Tibial nerve (tissue), 4 donors: ENCODE measurements at places on chromosomes 1 and 21.
A peak's percentile ranks its signal among the peaks of the same experiment; 100 is the strongest.

DNA sequence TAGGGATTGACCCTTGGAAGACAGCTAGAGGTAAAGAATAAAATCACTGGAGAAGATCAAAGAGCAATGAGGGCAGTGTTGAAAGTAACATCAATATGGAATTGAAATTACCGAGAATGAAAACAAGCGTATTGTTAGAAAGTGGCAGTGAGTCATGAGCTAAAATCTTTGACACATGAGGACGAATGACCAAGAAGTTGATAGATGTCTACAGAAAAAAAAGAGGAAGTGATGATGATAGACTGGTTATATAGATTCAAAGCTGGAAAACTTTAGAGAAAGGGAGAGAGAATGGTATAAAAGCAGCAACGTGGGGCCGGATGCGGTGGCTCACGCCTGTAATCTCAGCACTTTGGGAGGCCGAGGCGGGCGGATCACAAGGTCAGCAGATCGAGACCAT, 12.5 kb upstream of the DNM3 start:
- no peak for DNase-seq

DNA sequence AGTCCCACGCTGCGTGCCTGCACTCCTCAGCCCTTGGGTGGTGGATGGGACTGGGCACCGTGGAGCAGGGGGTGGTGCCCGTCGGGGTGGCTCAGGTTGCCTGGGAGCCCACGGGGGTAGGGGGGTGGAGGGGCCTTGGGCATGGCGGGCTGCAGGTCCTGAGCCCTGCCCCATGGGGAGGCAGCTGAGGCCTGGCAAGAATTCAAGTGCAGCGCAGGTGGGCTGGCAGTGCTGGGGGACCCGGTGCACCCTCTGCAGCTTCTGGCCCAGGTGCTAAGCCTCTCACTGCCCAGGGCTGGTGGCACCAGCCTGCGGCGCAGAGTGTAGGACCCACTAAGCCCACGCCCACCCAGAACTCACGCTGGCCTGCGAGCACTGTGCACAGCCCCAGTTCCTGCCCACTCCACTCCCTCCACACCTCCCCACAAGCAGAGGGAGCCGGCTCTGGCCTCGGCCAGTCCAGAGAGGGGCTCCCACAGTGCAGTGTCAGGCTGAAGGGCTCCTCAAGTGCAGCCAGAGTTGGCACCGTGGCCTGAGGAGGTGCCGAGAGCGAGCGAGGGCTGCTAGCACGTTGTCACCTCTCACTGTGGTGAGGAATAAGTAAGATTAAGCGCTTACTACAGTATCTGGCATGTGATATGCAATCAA, 12.8 kb downstream of the TNNI3K start:
- DNase-seq: no peak

GRCh38 chr1:151165281-151165737, 393 bp downstream of the LYSMD1 start:
- peak; percentile 60 for DNase-seq

- DNase-seq: no peak
Measured at GRCh38 chr1:160708801-160709200, 2.8 kb downstream of the CD48 start.

GRCh38 chr21:26377111-26377694, 195.9 kb downstream of the CYYR1 start:
- no peak for DNase-seq

GRCh38 chr1:227880342-227880924, 65.0 kb downstream of the PRSS38 start:
- no peak for DNase-seq

GRCh38 chr1:57889676-57890320, 465.9 kb upstream of the DAB1 start:
- DNase-seq: no peak

DNA sequence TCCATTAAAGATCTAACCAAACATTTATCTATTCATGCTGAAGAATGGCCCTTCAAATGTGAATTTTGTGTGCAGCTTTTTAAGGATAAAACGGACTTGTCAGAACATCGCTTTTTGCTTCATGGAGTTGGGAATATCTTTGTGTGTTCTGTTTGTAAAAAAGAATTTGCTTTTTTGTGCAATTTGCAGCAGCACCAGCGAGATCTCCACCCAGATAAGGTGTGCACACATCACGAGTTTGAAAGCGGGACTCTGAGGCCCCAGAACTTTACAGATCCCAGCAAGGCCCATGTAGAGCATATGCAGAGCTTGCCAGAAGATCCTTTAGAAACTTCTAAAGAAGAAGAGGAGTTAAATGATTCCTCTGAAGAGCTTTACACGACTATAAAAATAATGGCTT, 81.2 kb downstream of the PRDM2 start:
- no peak for DNase-seq

DNA sequence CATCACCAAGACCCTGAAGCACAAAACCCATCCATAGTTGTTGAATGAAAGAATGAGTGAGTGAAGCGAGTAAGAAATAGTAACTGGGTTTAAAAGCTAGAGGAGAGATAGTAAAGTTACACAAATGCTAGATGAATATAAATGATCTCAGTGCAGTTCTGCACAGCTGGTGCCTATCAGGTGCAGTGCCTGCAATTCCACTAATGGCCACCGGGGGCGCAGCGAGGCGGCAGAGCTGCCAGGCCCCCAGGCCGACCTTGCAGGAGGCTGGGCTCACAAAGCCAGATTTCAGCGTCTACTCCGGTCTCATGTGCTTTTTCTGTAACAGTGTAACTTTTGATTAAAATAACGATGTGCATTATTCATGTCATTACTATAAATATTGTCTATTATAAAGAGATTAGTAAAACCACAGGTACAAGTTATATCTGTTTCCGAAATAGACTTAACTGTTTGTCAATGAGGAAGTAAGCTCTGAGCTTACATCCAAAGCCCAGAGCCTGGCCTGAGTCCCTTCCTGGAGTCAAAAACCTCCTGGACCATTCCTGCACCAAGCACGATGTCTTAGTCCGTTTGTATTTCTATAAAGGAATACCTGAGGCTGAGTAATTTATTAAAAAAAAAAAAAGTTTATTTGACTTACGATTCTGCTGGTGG, 477.6 kb downstream of the NPHP4 start:
- peak; percentile 74 for DNase-seq

GRCh38 chr1:24503059-24503751, 569 bp downstream of the RCAN3 start:
- DNase-seq: no peak

- DNase-seq: no peak
Measured at GRCh38 chr1:193614817-193615216, 428.4 kb upstream of the B3GALT2 start.

DNA sequence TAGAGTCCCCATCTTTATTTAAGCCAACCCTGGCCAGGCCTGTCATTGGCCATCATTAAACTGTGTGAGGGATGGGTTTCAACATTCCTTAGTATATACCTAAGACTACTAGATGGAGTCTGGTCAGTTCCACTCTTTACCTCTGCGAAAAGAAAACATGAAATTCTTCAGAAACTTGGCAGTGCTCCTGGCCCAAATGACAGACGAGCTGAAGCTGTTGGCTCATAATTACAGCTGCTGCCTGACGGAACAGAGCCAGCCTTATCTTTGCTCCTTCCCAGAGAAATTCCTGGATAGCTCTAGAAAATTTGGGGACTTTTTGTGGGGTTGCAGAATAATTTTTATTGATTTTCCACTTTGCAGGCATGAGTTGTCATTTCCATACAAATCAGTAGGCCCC, 30.4 kb downstream of the NPHS2 start:
- no peak for DNase-seq

- DNase-seq: no peak
Measured at GRCh38 chr1:193421487-193421886, 235.1 kb upstream of the B3GALT2 start.

DNA sequence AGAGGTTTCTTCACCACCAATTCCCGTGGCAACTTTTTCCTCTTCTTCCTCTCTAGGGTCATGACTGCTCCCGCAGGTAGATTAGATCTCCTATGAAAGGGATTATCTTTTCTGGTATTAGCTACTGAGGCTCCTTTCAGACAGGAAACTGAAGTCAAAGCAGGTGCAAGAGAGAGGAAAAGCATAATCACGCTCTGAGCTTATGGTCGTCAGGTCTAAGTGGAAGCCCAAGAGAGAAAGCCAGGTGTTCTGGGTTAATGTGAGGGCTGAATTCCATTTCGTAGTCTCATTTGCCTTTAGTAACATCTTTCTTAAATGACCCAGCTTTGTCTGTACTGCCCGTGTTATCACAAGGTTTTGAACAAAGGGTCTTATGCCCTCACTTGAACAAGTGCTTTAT, 8.3 kb upstream of the MAP3K21 start:
- DNase-seq: no peak

DNA sequence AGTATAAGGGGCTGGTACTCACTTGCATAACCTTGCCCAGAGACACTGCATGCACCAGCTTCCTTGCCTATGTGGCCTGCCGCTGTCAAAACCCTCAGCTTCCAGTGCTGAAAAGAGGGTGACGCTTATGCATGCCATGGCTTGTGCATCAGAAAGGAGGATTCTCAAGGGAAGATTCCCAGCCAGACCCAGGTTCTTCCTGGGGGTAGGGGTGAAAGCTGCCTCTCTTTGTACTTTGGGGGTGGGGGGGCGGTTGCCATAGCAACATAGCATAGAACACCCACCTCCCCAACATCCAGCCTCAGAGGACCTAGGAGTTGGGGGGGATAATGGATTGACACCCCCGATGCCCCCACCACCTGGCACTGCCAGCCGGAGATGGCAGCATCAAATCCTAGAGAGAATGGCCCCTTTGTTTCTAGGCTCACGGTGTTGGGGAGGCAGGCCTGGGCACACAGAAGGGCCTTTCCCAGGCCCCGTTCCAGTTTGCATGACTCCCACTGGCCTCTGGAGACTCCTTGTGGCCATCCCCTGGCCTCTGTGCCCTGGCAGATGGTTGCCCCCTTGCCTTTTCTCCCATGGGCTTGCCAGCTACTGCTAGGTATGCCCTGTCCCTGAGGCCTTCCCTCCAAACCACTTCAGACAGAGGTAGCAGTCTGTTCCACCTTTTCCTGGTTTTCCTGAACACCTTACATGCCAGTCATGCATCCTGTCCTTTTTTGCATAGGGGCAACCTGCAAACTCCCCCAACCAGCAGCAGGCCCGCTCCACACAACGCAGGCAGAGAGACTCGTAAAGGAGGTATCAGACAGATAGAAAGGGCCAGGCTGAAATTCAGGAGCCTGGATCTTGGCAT, 44.6 kb downstream of the RHBG start:
- no peak for DNase-seq

GRCh38 chr1:244680667-244681066, 27.7 kb downstream of the DESI2 start:
- DNase-seq: no peak

GRCh38 chr1:7447736-7448135, 323.4 kb upstream of the VAMP3 start:
- no peak for DNase-seq

DNA sequence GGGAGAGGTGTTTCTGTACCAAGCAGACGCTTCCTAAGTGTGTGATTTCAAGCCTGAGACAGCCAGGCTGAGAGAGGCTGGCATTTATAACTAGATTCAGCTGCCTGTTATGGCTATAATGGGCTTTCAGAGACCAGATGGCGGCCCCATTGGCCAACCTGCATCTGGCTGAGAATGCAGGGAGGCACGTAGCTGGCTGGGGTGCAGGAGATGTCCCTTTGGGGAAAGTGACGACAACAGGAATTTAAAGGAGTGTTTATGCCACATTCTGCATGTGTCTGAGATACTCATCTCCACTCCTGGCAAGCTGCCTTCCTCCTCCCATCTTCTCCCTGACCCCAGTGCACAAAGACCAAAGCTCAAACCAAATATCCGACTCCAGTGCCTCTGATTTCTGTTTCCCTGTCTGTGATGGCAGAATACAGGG, 21.3 kb upstream of the CCDC190 start:
- DNase-seq: no peak

DNA sequence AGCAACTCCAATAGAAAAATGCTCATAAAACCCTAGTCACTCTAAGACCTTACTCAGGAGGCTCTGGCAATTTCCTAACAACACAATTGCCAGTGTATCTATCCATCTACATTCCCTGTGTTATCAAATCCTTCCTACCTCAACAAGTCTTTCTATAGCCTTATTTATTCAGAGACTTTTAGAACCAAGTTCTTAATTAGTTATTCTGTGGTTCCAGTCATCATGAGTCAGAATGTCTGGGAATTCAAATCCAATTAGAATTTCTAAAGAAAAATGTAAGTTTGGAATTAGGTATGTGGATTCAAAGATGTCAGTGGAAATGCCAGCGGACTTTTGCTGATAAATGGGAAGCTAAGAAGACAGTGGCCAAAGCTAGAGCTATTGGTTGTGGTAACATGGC, 302.6 kb upstream of the C1orf87 start:
- no peak for DNase-seq

DNA sequence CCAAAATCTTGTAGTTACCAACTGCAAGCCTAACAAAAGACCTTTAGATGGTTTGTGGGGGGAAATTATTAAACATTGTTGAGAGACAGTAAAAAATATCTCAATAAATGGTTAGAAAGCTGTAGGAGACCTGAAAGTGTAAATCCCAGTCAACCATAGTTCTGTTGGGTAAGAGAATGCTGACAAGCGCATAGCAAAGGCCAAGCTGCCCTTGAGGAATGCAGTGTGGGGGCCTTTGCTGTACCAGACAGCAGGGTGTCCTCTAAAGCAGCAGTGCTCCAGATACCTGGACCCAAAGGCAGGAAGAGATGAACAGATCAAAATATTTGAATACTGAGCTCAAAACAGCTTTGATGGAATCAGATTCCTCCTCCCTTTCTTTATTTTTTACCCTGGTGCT, 54.6 kb downstream of the OBSCN start:
- no peak for DNase-seq

DNA sequence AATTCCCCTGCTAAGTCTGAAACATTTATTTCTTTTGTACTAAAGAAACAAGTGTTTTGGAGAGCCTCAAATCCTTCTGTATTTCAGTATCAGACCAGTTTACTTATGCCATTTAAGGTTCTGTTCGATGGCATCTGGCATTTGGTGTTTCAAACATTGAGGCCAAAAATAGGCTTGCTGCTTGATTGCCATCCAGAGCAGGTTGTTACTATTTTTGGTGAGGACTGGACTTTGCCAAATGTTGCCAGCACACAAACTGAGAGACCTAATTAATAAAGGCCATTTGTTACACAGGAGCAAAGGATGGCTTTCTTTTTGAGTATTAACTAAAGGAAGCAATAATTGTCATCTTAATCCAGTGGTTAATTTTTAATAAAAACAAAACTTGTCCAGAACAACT, 26.2 kb downstream of the VPS45 start:
- no peak for DNase-seq

DNA sequence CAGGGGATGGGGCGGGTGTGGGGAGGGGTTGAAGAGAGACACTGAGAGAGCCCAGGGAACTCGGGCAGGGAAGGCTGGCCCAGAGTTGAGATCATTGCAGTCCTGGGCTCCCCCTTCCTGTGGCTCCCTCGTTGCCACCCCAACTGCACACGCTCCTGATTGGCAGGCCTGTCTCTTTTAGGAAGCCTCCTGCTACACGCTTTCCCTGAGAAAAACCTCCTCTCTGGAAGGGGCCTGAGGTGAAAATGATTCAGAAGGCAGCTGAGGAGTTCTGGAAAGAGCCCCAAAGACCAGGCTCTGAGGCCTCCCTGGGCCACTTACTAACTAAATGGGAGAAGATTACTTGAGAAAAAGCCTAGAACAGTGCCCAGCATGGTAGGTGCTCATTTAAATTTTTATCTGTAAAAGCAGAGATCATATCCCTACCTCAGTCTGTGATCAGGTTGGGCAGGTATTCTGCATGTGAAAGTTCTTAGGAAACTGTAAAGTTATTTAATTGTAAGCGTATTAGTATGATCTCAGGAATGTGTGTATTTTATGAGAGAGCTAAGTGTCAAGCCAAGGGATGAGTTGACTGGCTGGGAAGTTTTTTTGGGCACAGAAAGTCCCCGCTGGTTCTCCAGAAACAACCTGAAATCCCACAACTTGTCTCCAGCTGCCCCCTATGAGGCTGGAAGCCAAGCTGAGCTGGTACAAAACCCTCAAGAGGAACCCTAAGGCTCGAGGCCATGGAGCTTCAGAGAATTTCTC, 65.2 kb upstream of the EPS8L3 start:
- DNase-seq: no peak
